Activated naive CD4-positive, alpha-beta T cell treated with anti-CD3 and anti-CD28 coated beads, Interleukin-2, amount 10 ng/mL, durations not matched to agents 7 days and 5 days (primary cell): ENCODE measurements at places on chromosomes 2 and 18.

- no peak for DNase-seq
- H3K36me3 ChIP-seq: no peaks in the 10 kb centered on the region
- peaks cover 44% of the 10 kb centered on the region for H3K27me3 ChIP-seq
Measured at GRCh38 chr2:88167740-88168139, 2.4 kb upstream of the THNSL2 start.

DNA sequence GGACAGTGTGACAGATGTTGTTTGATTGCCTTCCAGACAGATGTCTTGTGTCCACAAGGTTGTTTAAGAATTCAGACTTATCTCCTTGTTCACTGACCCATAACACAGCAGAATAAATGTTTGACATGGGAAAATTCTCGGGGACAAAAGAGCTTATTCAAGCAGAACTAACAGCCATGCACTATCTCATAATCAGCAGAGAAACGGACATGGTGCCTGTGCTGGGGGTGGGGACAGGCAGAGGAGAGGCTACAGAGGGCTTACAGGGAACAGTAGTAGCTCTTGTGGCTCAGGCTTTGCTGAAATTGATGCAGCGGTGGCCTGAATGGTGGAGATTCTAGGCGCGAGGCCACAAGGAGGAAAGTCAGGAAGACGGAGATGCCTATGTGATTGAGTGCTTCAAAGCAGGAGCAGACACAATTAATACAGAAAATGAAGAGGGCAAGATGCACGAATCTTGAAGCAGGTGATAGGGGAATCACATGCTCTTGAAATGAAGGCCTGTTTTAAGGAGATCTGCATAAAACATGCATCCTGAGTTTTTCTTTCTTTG is 62.0 kb upstream of the CAB39 start:
- no peak for DNase-seq
- peaks cover 52% of the 10 kb centered on the region for H3K4me1 ChIP-seq
- H3K27ac ChIP-seq: no peak overlapping the region
- no peak overlapping the region for H3K4me3 ChIP-seq
- peaks cover 25% of the 10 kb centered on the region for H3K36me3 ChIP-seq

GRCh38 chr18:48777026-48777743 is 173.6 kb downstream of the SMAD7 start:
- DNase-seq: peak; percentile 75
- no peaks in the 10 kb centered on the region for H3K36me3 ChIP-seq
- peaks cover 40% of the 10 kb centered on the region for H3K27me3 ChIP-seq
- H3K27ac ChIP-seq: no peak overlapping the region
- no peak overlapping the region for H3K4me3 ChIP-seq
- peaks cover 8% of the 10 kb centered on the region for H3K4me1 ChIP-seq

GRCh38 chr18:13486686-13487085 is 239.7 kb downstream of the FAM210A start:
- H3K27me3 ChIP-seq: no peaks in the 10 kb centered on the region
- peaks cover 12% of the 10 kb centered on the region for H3K4me1 ChIP-seq
- no peak overlapping the region for H3K27ac ChIP-seq
- peaks cover 35% of the 10 kb centered on the region for H3K36me3 ChIP-seq
- H3K4me3 ChIP-seq: no peak overlapping the region

DNA sequence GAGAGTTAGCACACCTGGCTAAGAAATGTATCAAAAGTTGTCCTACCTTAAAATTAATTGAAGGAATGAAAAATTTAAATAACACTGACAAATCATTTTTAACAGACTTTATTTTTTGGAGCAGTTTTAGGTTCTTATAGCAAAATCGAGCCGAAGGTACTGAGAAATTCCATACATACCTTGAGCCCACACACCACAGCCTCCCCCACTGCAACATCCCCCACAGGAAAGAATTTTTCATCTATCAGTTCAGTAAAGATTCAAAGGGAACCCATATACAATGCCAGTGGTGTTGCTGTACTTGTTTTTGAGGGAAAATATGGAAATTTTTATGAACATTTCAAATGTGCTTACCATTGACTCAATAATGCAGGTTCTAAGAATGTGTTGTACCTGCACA is 169.8 kb upstream of the HS6ST1 start:
- no peak overlapping the region for H3K27ac ChIP-seq
- peaks cover 10% of the 10 kb centered on the region for H3K27me3 ChIP-seq
- no peak overlapping the region for H3K4me3 ChIP-seq
- no peak for DNase-seq

- H3K4me3 ChIP-seq: no peak overlapping the region
- H3K36me3 ChIP-seq: no peaks in the 10 kb centered on the region
- no peak for DNase-seq
- peaks cover 15% of the 10 kb centered on the region for H3K4me1 ChIP-seq
- peaks cover 15% of the 10 kb centered on the region for H3K27me3 ChIP-seq
- no peak overlapping the region for H3K27ac ChIP-seq
Measured at GRCh38 chr2:207251573-207252192, 85.9 kb upstream of the KLF7 start.

DNA sequence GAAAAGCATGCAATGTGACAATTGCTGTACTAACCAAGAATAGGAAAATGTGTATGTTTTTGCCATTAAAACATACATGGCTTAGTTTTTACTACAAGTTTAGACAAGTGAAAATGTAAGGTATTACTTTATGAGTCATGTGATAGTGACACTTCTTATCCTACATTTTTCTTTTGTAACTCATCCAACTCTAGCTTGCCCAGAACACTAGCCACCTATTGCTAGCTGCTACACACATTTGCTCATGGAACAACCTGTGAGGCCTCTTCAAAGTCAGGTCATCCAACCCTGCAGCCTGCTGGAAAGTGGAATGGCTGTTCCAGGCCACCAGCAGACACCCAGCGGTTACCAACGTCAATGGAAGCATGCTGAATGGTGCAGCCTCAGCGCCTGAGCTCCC is 1043.9 kb downstream of the TMEM182 start:
- no peak overlapping the region for H3K4me3 ChIP-seq
- H3K4me1 ChIP-seq: no peaks in the 10 kb centered on the region
- no peaks in the 10 kb centered on the region for H3K36me3 ChIP-seq
- DNase-seq: no peak
- H3K27ac ChIP-seq: no peak overlapping the region

- peaks cover 23% of the 10 kb centered on the region for H3K27me3 ChIP-seq
- no peak for DNase-seq
- H3K27ac ChIP-seq: no peak overlapping the region
Measured at GRCh38 chr2:38409156-38410102, 32.4 kb upstream of the ATL2 start.

DNA sequence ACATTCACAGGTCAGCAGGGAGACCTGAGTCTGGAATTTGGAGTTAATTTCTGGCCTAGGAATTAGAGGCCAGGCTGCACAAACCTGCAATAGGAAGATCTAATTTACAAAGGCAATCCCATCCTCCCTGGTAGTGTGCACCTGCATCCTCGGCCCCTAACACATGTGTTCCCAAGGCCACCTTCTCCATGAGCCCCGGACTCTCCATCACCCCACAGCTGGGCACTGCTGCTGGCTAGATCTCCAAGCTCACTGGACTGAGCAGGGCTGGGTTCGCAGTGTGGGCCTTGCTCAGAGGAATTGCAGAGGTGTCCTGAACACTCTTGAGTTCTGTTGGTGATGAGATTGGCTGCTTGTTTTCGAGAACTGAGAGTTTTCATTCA is 162.6 kb upstream of the TWIST2 start:
- no peak for DNase-seq
- H3K4me3 ChIP-seq: no peak overlapping the region
- H3K27ac ChIP-seq: no peak overlapping the region
- no peaks in the 10 kb centered on the region for H3K4me1 ChIP-seq

DNA sequence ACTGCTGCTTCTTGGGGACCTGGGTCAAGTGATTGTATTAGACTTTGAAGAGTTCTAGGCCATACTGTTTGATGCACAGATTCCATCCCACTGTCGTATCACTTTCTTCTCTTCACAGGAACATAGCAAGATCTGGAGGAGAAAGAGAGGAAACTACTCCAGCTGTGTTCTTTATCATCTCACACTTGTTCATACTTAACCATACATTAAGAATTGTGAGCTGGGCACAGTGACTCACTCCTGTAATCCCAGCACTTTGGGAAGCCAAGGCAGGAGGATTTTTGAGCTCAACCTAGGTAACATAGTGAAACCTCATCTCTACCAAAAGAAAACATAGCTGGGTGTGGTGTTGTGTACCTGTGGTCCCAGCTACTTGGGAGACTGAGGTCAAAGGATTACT is 111.7 kb downstream of the PARD3B start:
- H3K27me3 ChIP-seq: no peaks in the 10 kb centered on the region
- no peaks in the 10 kb centered on the region for H3K36me3 ChIP-seq
- no peak for DNase-seq
- no peak overlapping the region for H3K4me3 ChIP-seq

- H3K27ac ChIP-seq: no peak overlapping the region
- peaks cover 40% of the 10 kb centered on the region for H3K36me3 ChIP-seq
- H3K4me3 ChIP-seq: no peak overlapping the region
- peaks cover 5% of the 10 kb centered on the region for H3K4me1 ChIP-seq
- DNase-seq: no peak
- no peaks in the 10 kb centered on the region for H3K27me3 ChIP-seq
Measured at GRCh38 chr2:223916181-223916920, 28.8 kb downstream of the WDFY1 start.

GRCh38 chr2:206915121-206915520 is 24.2 kb upstream of the CPO start:
- H3K27me3 ChIP-seq: no peaks in the 10 kb centered on the region
- no peaks in the 10 kb centered on the region for H3K4me1 ChIP-seq
- H3K27ac ChIP-seq: no peak overlapping the region
- no peak overlapping the region for H3K4me3 ChIP-seq
- H3K36me3 ChIP-seq: no peaks in the 10 kb centered on the region
- no peak for DNase-seq

GRCh38 chr2:234403074-234403473 is 93.8 kb downstream of the ARL4C start:
- peak overlapping the region; percentile 86 for H3K27ac ChIP-seq
- no peak overlapping the region for H3K4me3 ChIP-seq
- H3K36me3 ChIP-seq: peaks cover 15% of the 10 kb centered on the region
- H3K4me1 ChIP-seq: peaks cover 84% of the 10 kb centered on the region
- H3K27me3 ChIP-seq: no peaks in the 10 kb centered on the region

DNA sequence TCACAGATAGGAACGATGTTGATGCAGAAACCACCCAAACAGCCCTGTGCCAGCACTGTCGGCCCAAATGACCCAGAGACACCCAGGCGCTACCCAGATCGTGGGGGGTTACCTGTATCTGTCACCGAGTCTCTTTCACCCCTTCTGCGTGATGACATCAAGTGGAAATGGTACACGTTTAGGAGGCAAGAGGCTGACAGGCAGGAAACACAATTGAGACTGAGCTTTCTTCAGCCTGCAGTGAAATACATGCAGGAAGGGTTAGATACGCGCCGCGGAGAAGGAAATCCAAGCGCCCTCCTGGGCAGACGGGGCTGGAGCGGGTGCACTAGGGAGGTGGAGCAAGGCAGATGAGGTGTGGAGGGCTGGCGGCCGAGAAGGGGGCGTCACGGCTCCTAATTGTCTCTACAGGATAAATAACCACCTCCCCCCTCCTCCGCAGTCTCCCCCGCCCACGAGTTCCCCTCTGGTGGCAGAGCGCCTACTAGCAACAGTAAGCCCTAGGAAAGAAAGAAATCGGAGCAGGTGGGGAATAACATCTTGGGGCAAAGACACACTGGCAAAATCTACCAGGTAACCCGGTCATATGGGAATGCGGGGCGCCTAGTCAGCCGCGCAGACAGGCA is at the start of gene RNF152:
RNF152 (minus strand) TSS at position 325 of the 626 bp plus-strand sequence. CDS start 76,544 bp downstream, outside the sequence.
- peak within 1 kb of the TSS; percentile 76 for H3K4me3 ChIP-seq
- DNase-seq: peak; percentile 37
- no peak within 1 kb of the TSS for H3K27ac ChIP-seq
- H3K27me3 ChIP-seq: peaks cover 79% of the 10 kb centered on the region
- H3K36me3 ChIP-seq: no peaks in the 10 kb centered on the region
- H3K4me1 ChIP-seq: peaks cover 18% of the 10 kb centered on the region

GRCh38 chr18:35267161-35267651 is 22.8 kb downstream of the ZSCAN30 start:
- peaks cover 7% of the 10 kb centered on the region for H3K27me3 ChIP-seq
- H3K4me3 ChIP-seq: peak overlapping the region; percentile 85
- peak overlapping the region; percentile 83 for H3K27ac ChIP-seq
- H3K36me3 ChIP-seq: peaks cover 35% of the 10 kb centered on the region
- peaks cover 27% of the 10 kb centered on the region for H3K4me1 ChIP-seq

DNA sequence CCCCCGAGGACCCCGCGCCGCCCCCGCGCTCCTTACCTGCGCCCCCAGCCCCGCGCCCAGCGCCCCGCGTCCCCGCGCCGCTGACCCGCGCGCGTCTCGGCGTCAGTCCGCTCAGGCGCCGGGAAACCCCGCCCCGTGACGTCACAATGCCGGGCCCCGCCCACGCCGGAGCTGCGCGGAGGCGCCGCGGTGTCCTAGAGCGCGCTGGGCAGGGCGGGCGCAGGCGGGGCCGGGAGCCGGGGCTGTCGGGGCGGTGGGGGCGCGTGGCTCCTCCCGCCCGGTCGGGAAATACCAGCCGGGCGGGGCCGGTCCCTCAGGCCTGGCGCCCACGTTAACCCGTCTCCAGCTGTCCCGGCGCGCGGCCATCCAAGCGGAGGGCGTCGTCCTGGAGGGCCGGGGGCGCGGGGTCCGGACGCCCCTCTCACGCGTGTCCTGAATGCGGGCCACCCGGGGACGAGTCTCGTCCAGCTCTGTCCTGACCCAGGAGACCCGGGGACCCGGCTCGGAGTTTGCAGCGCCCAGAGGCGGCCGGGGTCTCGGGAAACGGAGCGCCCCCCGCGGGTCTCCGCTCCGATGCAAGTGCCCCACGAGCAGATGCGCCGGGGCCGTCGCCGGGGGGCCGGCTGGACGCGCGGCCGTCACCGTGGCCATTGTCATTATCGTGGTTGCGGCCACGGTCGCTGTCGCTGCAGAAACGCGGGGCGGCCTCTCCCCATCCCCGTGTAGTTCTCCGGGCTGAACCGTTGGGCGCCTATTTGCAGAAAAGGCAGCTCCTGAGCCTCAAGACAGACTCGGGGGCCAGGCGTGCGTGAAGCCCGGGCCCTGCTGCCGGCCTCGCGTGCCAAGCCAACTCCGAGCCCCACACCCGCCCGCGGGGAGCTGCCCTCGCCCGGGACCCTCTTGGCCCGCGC is at the start of gene SLC66A2:
SLC66A2 (minus strand) TSS at position 109 of the 911 bp plus-strand sequence. CDS start 727 bp downstream, outside the sequence.
- peaks cover 34% of the 10 kb centered on the region for H3K27me3 ChIP-seq
- H3K36me3 ChIP-seq: peaks cover 13% of the 10 kb centered on the region
- H3K27ac ChIP-seq: peak within 1 kb of the TSS; percentile 76
- peak; percentile 96 for DNase-seq

GRCh38 chr18:21281603-21282002 is 39.6 kb downstream of the GREB1L start:
- H3K27me3 ChIP-seq: no peaks in the 10 kb centered on the region
- no peaks in the 10 kb centered on the region for H3K36me3 ChIP-seq
- no peaks in the 10 kb centered on the region for H3K4me1 ChIP-seq
- no peak for DNase-seq
